Stimulated activated CD4-positive, alpha-beta T cell treated with anti-CD3 and anti-CD28 coated beads, Interleukin-15, amount 100 ng/mL, for 48 hours (primary cell): ENCODE measurements at places on chromosomes 3 and 15.

- no peak for DNase-seq
These were observed 68.7 kb downstream of the SLTM start for GRCh38 chr15:58864602-58865424.

GRCh38 chr3:25555695-25556437, 108.8 kb downstream of the TOP2B start:
- DNase-seq, result no peak

DNA sequence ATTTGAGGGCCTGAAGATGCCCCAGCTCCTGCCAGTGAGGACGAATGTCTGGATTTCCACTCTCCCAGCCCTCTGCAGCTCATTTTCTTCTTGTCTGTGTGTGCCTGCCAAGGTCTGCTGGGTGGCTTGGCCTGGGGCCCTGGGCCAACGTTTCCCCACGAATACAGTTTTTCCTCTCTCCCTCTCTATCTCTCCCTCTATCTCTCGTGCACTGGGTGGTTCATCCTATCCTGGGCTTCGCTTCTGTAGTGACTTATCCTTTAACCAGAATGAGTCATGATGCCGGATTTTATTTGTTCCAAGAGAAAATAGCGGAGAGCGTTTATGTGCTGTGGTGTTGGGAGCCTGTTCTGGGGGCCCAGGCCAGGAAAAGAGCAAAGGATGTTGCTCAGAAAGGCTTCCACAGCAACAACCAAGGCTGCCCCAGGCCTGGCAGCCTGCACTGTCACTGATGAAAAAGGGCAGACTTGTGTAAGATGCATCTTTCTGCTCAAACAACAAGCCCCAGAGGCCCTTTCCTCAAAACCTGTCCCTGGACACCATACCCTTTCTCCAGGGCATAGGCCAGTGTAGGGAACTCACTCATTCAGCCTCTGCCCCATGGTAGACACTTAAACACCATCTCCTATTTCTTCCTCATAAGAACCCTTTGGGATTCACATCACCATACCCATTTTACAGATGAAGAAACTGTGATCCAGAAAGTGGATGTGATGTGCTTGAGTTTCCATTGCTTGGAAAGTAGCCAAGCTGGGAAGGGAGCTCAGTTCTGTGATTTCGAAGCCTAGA, 47.3 kb downstream of the ITGA11 start:
- DNase-seq, result no peak

DNA sequence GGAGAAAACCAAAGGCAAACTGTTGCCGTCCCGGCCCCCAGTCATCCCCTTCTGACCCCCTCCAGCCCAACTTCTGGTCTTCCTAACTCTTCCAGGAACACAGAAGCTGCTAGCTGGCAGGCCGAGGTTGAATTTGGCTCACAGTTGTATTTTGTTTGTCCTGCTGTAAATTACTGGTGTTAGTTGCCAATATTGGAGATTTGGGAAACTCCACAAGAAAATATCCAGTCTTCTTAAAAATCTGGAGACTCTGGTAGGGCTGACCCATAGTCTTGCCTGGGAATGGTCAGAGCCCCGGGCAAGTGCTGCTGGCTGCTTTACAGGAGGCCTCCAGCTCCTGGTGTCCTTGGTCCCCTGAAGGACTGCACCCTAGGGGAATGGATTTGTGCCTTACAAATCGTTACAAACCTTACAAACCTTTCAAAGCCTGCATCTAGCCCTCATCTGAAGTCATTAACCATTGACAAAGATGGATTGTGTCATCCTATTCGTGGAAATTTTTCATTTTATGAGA, 112.0 kb upstream of the MCTP2 start:
- no peak for DNase-seq

DNA sequence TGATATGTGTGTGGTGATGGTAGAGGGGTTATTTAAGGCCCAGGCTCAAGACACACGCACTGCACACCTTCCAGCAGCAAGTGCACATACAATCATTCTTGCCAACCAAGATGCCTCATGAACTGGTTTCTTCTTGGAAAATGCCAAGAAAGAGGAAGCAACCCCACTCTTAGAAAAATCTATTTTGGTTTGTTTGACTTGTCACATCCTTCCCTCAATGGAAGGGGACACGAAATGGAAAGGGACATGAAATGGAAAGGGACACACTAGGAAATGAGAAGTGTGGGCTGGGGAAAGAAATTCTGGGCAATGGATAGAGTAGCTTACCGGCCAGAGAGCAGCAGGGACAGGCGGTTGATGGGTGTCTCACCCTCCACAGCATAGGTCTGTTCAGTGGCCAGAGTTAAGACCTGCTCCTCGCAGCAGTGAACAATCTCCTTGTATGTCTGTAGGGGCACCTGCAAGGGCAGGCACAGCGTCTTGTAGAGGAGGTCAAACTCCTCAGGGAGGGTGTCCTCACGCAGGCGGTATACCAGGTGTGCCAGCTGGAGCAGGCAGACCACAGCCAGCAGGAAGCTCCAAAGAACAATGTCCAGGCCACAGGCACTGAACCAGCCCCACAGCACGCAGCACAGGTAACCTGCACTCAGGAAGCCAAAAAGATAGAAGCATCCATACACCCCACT, 640 bp downstream of the POPDC2 start:
- DNase-seq, result no peak

- DNase-seq, result no peak
These were observed 51.5 kb downstream of the GABRB3 start for GRCh38 chr15:26721232-26721967.

GRCh38 chr3:146817704-146818103, 212.6 kb upstream of the PLSCR5 start:
- DNase-seq, result no peak

GRCh38 chr15:85047271-85047948, 65.8 kb downstream of the PDE8A start:
- no peak for DNase-seq

GRCh38 chr3:6260551-6261191, 600.2 kb upstream of the GRM7 start:
- DNase-seq, result no peak

DNA sequence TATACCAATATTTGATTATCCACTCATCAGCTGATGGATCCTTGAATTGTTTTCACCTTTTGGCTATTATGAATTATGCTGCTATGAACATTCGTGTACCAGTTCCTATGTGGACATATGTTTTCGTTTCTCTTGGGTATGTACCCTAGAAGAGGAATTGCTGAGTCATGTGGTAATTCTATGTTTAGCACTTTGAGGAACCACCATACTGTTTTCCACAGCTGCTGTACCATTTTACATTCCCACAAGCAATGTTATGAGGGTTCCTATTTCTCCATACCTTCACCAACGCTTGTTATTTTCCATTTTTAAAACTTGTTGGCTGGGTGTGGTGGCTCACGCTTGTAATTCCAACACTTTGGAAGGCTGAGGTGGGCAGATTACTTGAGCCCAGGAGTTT, 62.9 kb downstream of the RPLP1 start:
- DNase-seq, result no peak

GRCh38 chr15:39154776-39155175, 426.1 kb upstream of the THBS1 start:
- no peak for DNase-seq

- no peak for DNase-seq
These were observed 333.2 kb downstream of the GABRB3 start for GRCh38 chr15:26439681-26440080.

DNA sequence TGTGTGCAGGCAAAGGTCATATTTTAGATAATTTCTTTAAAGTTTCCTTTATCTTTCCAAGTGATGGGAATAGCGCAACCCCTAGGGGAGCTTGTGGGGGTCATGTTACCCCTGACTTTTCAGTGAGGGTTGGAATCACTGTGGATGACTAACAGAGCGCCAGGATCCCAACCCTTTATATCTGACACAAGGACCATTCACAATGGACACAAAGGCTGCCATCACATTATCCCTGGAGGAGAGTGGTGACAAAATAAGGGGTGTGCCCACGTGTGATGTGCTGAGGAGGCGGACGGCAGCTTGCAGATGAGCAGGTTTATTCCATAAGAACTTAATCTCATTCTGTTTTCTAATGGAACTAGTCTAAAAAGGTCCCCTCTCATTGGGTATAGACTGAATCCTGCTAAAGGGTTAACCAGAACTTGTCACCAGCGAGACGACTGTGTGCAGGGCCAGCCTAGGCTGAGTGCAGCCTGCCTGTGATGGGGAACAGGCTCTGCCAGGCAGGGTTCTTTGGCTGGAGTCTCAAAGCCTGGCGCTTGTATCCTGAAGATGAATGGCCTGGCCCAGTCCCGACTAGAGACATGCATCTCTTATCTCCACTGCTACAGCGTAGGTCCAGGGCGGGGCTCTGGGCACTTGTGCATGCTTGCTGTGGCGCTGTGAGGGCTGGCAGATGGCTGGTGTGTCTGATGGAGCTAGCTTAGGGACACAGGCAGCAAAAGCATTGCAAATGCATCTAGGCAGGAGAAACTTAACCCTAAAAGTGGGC, 50.2 kb downstream of the CHDH start:
- no peak for DNase-seq

DNA sequence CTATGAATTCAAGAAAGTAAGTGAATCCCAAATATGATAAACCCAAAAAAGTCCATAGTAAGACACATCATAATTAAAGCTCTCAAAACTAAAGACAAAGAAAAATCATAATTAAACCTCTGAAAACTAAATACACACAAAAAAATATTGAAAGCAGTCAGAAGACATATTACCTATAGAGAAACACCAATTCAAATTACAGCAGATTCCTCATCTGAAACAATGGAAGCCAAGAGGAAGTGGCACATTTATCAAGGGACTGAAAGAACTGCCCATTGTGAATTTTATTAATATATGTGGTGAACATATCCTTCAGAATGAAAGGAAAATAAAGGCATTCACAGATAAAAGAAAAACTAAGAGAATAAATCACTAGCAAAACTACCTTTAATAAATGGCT, 128.2 kb downstream of the SCAPER start:
- DNase-seq, result no peak

- DNase-seq, result no peak
These were observed 72.3 kb downstream of the LMLN start for GRCh38 chr3:198032039-198032936.

DNA sequence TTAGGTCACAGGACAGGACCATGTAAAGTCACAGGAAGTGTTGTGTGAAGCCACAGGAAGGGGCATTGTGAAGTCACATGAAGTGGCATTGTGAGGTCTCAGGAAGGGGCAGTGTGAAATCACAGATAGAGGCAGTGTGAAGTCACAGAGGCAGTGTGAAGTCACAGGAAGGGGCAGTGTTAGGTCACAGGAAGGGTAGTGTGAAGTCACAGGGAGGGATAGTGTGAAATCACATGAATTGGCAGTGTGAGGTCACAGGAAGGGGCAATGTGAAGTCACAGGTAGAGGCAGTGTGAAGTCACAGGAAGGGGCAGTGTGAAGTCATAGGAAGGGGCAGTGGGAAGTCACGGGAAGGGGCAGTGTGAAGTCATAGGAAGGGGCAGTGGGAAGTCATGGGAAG, 37.9 kb downstream of the GASK1A start:
- no peak for DNase-seq

- DNase-seq, result no peak
These were observed 84.7 kb downstream of the FGF12 start for GRCh38 chr3:192642651-192643050.

- no peak for DNase-seq
These were observed 919 bp downstream of the IDH2 start for GRCh38 chr15:90101130-90101968.

GRCh38 chr3:81352867-81353266, 408.6 kb downstream of the GBE1 start:
- DNase-seq, result no peak

DNA sequence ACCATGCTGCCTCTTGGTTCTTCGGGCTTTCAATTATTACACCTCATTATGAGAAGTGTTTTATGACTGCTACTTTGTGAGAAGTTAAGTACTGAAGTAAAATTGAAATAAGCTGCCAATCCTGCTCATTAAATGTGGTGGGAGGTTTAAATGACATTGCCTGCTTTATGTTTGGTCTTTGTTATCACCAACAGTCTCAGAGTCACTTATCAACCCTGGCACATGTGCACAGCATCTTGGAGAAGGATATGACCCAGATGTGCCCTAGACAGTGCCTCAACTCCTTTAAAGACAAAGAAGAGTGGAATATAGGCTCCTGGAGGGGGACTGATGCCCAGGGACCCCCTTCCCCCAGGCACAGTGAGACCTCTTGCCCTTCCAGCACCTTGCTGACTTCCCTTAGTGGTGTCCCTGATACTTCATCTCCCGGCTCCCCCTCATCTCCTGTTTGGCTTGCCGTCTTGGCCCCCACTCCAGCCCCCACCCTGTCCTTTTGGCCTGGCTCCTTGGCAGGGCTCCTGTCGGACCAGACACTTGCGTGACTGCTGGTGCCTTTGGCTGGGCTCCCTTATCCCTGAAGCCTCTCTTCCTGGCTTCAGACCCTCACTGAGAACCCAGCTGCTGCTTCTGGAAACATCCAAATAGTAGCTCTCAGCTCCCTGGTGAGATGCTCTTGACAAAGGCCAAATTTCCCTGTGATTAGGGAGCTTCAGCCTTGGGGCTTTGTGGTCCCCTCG, 39.8 kb downstream of the ARHGAP31 start:
- DNase-seq, result no peak

DNA sequence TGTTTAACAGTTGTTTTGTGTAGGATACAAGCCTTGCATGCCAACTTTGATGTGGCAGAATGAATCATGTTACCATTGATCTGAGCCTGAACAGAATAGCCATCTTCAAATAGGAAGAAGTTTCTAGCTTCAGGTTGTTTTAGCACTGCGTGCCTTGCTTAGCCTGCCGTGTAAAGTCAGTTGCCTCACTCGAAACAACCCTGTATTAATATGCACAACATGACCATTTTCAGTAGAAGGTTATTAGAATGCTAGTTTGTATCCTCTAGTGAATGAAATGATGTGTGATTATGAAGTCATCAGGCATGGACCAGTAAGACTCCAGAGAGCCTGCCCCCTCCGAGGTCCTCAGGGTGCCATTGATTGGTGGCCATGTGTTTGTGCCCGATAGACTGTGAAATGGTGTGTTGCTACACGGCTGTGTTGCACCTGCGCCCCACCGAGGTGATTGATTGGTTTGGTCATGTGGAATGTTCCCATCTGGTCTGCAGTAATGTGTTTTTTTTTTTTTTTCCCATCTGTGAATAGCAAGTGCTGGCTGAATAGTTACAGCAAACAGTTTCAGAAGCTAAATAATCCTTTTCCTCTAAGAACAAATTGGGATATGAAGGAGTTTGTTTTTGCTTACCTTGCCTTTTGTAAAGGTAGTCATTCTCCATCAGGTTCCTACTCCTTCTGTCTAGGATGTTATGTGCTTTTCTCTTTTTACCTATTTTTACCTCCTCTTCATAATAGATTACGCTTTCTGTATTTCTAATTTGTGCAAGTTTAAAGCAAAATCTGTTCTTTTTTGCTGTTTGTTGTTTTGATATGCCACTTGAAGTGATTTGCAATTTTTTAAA, 214.9 kb downstream of the TCF12 start:
- DNase-seq, result no peak

DNA sequence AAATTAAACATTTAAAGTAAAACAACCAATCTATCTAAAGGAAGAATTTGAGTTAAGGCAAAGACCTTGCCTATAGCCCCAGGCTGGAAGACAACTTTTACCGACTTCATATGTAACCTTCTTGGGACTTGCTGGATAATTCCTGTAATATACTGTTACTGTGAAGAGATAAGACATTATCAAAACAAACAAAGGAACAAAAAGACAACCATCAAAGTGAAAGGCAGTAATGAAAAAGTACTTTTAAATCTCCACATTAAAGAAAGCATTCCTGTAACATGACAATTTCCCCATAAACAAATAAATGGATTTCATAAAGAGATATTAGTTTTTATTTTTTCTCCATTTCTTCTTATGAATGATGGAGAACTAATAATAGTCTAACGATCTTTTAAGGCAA, 2.4 kb downstream of the CMTM6 start:
- DNase-seq, result no peak
